ENCODE measurements at places on chromosomes 16 and 17. TPM values are rescaled to one million over a fixed set of nuclear protein-coding genes. Genes with fewer than 3 reads are reported as not detected.
A peak's percentile ranks its signal among the peaks of the same experiment; 100 is the strongest.

GRCh38 chr17:76153640-76154039 is 12.6 kb upstream of the FOXJ1 start:
- no peak for ATAC-seq

DNA sequence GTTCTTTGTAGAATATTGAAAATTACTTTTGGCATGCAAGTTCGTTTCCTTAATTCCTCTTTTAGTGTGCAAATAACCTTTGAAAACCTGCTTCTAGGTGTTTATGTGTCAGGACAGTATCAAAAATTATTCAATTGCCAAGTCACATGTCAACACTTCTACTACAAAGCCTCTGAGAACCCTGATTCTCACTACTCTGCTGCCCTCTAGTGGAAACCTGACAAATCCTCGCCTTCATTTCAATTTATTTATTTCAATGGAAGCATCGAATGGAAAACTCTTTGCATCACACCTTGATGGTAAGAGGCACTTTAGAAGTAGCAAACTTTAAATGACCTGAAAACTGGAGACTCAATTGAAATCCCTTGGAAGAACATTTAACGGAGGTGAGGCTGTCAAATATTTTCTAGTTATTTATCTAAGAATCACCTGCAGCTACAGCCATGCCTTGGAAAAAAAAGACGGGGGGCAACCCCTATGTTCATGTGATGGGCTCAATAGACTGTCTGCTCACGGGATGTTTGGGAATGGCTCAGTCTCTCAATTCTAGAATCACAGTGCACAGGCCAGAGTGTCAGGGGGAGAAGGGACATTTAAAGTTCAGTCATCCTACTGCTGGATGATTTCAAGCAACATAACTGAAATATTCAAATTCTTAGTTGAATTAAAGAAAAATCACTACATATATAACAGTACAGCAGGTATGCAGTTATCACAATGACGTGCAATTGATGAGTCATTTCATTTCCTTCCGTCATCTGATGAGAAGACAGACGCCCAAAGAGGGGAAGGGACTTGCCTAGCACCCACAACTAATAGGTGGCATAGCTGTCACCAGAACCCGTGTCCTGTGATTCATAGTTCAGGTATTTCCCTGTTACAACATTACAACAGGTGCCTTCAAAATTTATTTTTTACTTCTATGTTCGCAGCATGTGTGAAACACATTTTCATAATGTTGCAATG is 563.9 kb downstream of the TOX3 start:
- ATAC-seq = no peak

DNA sequence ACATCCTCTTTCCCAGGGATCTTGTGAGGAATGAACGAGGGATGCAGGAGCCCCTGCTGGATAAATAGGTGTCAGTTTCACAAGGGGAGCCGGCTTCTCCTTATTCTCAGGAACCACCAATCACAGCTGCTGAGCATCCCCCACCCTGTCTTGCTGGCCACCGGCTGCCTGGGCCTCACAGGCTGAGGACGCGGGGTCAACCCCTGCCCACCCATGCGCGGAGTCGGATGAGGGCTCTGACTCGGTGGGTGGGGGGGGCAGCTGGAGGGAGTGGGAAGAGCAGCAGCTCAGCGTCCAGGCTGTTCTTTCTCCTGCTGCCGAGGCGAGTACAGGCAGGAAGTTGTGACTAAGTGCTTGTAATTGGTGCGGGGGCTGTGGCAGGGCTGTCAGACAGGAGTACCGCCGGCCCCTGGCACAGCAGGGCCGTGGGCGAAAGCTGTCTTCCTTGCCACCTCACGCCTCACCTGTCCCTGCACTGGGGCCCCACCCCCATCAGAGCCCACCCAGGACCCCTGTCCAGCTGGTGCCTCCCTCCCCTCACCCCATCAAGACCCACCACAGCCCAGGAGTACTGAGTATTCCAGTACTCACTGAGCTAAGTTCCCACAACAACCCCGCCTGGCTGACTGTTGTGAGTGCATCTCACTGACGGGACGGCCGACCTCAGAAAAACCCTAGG is 11.0 kb upstream of the DPEP1 start:
- no peak for ATAC-seq

GRCh38 chr17:54948380-54948779 is 20.1 kb downstream of the COX11 start:
- ATAC-seq = no peak

DNA sequence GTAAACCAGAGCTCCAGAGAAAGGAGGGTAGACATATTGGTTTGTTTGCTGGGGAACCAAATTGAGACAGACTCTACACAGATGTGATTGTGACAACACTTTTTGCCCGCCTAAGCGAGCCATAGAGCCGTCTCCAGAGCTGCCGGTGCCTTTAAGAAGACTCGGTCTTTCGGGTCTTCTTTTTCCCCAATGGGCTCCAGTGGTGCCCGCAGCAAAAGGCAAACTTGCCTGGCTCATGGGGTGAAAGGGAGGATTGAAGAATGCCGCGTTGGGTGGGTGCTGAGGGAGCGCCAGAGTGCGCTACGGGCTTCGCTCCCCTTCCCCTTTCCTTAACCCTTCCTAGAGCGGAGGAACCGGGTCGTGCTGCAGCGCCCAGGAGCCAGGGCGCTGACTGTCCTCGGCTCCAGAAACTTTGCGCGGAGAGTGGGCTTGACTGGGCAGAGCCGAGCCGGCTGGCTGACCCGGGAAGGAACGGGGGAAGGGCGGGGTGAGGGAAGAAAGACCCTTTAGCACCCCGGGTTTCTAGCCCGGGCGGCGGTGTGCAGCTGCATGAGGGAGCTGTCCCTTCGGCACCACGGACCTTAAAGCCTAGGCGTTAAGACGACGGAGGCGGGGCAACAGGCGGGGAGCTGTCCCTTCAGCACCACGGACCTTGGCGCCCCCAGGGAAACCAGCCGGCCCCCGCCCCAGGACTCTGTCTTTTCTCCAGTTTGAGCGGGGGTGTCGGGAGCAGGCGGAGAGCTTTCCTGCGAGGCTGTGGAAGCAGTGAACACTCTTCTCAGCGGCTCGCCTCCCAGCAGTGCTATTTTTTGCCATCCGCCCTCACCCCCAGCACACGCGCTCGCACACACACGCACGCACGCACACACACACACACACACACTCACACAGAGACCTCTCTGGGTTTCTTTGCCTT is at the start of gene CACNG3:
TSS of gene CACNG3 (plus strand) at position 880 of the 916 bp plus-strand sequence. CDS start 420 bp downstream, outside the sequence.
- ATAC-seq = no peak

The ACSM2A gene
- not detected for total RNA-seq

The NPIPA8 gene
- not detected for total RNA-seq

The CHST5 gene
- total RNA-seq = not detected

- no peak for ATAC-seq
These were observed 11.7 kb downstream of the ZNHIT3 start for GRCh38 chr17:36498155-36498554.

The LHX1 gene
- not detected for total RNA-seq

The TPSG1 gene
- not detected for total RNA-seq

GRCh38 chr16:57984443-57985203 is 13.7 kb upstream of the CNGB1 start:
- peak; percentile 93 for ATAC-seq

GRCh38 chr16:64586781-64587180 is 535.1 kb downstream of the CDH11 start:
- no peak for ATAC-seq

- ATAC-seq = no peak
These were observed 44.4 kb downstream of the IRX3 start for GRCh38 chr16:54242199-54242598.

The CHST4 gene
- total RNA-seq = 4.3 TPM

The GALR2 gene
- not detected for total RNA-seq

DNA sequence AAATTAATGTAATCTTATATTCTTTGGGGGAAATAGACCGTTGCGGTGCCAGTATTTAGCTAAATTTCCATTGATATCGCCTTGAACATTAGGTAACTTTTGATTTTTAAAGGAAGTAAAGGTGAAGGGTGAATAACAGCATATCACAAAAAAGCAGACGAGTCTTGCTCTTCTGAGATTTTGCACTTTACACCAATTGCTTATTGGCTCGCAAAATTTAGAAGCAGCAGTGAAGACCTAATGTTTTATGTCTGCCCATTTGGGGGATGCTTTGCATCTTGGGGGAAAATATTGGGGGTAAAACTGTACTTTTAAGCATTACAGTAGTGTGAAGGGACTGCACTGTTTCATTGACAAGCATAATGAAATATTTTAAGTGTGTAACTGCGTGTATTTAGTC is 934 bp downstream of the MAP2K6 start:
- no peak for ATAC-seq

DNA sequence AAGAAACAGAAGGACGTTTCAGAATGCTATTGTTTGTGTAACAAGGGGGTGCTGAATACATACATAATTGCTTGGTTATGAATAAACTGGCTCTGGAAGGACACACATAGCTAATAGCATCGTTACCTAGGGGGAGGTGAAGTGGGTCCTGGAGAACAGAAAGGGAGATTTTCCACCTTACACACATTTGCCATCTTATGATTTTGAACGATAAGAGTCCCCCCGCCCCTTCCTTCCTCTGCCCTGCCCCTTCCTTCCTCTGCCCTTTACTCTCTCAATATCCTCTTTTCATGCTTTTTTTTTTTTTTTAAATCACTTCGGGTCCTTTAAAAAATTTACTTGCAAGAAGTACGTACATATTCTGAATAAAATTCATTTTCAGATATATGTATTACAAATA is 902 bp upstream of the DHRS7B start:
- no peak for ATAC-seq

DNA sequence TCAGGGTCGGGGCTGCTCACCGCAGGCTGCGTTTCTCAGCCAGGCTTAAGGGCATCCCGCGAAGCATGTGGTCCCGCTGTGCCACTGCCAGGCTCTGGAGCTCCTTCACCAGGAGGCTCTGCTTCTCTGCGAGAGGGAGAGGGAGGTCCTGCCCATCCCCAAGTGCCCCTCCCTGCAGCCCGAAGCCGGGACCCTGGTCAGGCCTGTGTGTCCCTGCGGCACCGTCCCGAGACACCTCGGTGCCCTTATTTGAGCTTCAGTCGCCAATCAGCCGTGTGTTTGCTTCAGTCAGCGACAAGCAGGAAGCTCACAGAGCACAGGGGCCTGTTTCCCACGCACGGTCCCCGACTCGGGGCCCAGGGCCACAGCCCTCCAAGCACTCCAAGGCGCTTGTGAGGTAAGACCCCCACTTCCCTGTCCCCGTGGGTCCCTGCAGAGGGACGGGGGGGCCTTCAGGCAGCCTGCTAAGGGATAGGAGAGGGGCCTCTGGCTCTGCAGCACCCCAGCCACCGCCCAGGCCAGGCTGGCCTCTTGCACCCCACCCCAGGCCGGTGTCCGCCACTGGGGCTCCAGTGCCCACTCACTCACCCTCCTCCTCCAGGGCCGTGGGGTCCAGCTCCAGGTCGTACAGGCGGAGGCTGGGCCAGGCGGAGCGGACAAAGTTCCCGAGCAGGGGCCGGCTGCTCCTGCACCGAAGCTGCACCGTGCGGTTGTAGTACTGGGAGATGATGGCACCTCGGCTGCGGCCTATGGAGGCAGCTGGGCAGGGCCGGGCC is 3.2 kb downstream of the TMC6 start:
- no peak for ATAC-seq

DNA sequence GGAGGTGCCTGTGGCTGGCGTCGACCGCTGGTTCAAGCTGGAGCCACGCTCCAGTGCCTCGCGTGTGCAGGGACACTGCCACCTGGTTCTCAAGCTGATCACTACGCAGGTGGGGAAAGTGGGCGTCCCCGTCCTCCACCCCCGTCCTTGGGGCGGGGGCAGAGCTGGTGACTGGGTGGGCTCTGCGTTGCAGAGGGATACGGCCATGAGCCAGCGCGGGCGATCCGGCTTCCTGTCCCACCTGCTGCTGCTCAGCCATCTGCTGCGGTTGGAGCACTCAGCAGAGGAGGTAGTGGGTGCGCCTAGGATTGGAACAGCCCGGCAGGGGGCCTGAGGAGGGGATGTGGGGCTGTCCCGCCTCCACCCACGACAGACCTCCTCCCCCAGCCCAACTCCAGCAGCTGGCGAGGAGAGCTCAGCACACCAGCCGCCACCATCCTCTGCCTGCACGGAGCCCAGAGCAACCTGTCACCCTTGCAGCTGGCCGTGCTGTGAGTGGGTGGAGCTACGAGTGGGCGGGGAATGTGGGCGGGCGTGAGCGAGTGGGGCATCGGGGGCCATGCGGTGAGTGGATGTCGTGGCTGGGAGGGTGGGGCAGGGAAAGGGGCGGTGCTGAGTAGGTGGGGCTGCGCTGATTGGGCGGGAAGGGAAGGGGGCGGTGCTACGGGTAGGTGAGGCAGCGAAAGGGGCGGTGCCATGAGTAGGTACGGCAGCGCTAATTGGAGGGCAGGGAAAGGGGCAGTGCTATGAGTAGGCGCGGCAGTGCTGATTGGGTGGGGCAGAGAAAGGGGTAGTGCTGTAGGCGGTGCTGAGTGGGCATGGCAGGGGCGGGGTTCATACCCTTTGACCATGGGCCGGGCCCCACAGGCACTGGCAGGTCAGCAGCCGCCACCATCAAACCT is 8.9 kb downstream of the TSR3 start:
- ATAC-seq = peak; percentile 84

- ATAC-seq = no peak
These were observed 340.3 kb upstream of the TNRC6C start for GRCh38 chr17:77618173-77618572.

- ATAC-seq = no peak
These were observed 100.7 kb downstream of the TMEM114 start for GRCh38 chr16:8489580-8489979.

All from gastroesophageal sphincter (tissue), 4 donors.